ENCODE measurements at places on chromosomes 11 and 22. TPM values are rescaled to one million over a fixed set of nuclear protein-coding genes. Genes with fewer than 3 reads are reported as not detected.

- DNase-seq = no peak
These were observed 33.9 kb downstream of the TST start for GRCh38 chr22:36985211-36985889.

THAP7 gene
- total RNA-seq = 27.0 TPM

HYOU1 gene
- total RNA-seq = 168 TPM

FZD4 gene
- total RNA-seq = 14.5 TPM

GRCh38 chr22:44721213-44721612 lies 19.2 kb downstream of the PRR5 start:
- DNase-seq = no peak

CASP5 gene
- not detected for total RNA-seq

SPTBN2 gene
- total RNA-seq = 12.9 TPM

- DNase-seq = peak; percentile 75
These were observed 69.8 kb upstream of the KCNQ1OT1 start for GRCh38 chr11:2769409-2770095.

DNA sequence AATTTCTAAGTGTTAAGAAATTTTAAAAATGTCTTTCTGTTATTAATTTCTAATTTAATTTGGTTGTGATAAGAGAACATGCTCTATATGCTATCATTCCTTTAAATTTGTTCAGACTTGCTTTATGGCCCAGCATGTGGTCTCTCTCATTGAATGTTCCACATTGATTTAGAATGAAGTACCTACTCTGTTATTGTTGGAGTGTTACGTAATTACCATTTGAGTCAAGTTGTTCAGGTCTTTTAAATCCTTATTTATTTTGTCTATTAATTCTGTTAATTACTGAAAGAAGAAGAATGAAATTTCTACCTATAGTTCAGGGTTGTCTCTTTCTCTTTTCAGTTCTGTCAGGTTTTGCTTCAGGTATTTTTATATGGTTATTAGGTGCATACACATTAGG lies 57.0 kb downstream of the PRMT3 start:
- no peak for DNase-seq

TTC12 gene
- 12.6 TPM for total RNA-seq

DNA sequence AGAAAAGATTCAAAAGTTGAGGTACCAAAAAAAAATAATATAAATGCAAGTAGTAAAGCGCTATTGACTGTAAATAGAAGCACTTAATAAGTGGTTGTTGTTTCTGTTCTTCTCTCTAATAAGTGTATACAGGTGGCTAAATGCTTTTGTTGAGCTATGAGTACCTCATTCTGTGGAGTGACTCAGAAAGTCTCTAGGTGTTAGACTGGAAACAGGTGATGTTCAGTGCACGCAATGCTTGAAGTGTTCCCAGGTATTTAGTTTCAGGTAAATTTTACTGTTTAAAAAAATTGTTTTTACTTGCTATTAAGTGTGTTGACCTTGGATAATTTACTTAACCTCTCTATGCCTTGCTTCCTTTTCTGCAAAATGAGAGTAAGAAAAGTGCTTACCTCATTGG lies 24.2 kb downstream of the POU2AF3 start:
- DNase-seq = no peak

KDM4E gene
- not detected for total RNA-seq

PHETA2 gene
- total RNA-seq = not detected

OR52I2 gene
- not detected for total RNA-seq

DNA sequence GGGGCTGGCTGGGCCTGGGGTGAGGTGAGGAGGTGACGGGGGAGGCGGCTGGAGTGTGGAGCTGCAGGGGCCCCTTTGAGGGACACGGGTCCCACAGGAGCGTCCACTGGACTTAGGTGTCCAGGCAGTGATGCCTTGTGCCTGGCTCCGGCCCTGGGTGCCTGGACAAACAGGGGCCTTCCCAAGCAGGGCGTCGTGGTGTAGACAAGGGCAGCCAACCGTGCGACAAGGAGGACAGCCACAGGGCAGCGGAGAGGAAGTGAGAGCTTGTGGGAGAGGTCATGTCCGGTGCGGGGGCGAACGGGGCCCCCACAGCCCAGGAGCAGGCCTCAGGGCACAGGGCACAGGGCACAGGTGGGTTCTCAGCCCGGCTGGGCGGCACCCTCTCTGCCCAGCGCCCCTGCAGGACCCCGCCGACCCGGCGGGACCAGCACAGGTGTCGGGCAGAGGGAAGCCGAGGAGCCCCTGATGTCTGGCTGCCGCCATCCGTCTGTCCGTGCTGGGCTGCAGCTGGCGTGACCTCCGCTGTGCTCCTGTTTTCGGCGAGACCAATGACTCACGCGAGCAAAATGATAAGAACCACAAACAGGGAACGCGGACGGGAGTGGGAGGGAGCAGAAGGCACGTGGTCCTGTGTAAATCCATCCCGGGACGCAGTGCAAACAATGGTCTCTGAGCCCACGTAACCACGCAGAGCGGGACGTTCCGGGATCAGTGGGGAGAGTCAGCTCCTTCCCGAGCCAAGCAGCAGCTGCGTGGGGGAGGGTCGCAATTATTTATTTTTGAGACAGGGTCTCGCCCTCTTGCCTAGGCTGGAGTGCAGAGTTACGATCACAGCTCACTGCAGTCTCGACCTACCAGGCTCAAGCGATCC lies 49.1 kb upstream of the A4GALT start:
- DNase-seq = no peak

CD3G gene
- not detected for total RNA-seq

DNA sequence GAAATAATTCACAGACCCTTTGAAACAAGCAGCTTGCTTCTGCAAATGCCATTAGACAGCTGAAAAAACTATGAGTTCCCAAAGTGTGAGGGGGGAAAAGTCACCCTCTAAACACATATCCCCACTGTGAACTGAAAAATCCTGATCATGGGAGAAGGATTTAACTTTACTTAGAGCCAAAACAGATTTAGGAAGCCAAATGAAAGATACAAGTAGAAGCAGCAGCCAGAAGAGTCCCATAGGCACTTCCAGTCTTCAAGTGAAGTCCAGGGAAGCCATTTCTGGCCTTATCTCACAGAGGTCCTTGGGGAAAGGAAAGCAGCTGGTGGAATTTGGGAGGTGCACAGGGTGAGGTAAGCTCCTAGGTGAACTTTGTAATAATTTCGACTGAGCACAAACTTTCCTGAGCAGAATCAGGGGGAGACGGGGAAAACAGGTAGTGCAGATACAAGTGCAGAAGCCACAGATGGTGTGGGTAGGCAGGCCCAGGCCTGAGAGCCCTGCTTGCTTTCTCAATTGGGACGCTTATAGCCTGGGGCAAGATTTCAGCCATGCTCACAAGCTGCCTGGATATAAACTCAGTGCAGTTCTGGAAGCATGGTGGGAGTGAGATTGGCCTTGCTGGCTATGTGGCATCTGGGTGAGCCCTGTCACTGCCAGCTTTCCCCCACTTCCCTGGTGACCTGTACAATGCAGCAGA lies 44.8 kb downstream of the GAS2 start:
- no peak for DNase-seq

DNA sequence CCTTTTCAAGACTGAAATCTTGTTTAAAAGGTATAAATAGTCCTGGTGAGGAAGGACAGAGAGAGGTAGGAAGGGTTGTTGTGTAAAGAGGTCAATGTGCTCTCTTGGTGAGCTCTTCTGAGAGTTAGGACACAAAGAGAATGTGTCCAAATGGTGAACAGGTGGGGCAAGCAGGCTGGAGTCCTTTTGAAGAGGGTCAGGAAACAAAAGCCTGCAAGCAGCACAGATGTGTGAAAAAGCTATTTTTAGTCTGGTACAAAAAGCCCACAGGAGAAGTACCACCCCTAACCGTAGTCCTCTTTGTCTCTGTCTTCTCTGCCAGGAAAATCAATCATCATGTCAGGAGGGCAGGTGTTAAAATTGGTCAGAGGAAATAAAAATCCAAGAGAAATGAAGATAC lies 54.4 kb upstream of the SYN3 start:
- no peak for DNase-seq

ALDH3B1 gene
- 4.7 TPM for total RNA-seq

- no peak for DNase-seq
These were observed 106.0 kb upstream of the ISX start for GRCh38 chr22:34960005-34960404.

RIBC2 gene
- 0.56 TPM for total RNA-seq

DNA sequence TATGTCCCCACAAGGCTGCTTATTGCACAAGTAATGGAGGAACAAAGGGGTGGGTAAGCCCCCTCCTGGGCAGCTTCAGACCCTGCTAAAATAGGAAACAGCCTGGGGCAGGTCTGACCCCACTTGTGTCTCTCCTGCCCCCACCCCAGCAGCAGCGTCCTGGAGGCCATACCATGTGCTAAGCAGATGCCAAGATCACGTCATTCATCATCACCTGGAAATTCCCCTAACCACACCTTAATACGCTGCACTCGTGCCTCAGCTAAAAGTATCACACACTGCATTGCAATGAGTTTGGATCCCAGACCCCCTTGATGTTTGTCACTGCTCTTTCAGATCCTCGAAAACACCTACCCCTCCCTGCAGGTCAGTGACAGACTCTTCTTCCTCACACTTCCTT lies 27.8 kb upstream of the GGTLC2 start:
- no peak for DNase-seq

ART5 gene
- 0.38 TPM for total RNA-seq

- DNase-seq = no peak
These were observed 403.4 kb upstream of the B3GAT1 start for GRCh38 chr11:134815404-134815803.

- DNase-seq = no peak
These were observed 1.9 kb upstream of the NECTIN1 start for GRCh38 chr11:119730789-119731386.

GRCh38 chr11:64765291-64765850 lies 5.6 kb upstream of the PYGM start:
- DNase-seq = no peak

DNA sequence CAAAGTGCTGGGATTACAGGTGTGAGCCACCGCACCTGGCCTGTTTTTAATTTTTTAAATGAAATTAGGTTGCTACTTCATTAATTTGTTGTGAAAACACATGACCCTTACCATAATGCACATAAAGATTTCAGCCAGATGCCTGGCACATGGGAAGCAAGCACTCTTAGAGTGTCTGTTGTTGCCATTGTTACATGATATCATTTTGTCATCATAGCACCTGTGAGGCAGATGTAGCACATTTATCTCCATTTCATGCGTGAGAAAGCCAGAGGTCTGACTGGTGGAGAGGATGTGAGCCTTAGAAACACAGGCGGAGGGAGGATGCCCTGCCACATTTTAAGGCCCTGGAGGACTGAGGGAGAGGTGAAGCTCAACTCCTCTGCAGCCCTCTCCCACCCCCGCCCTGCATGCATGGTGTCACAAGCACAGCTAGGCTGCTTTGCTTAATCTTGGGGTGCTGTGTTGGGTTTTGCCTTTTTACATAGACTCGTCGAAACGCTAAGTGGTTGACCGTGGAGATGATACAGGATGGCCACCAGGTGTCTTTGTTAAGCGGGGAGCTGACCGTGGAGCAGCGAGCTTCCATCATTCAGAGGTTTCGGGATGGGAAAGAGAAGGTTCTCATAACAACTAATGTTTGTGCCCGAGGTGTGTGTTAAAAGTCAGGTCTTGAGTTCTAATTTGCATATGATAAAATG lies 14.0 kb downstream of the DDX25 start:
- no peak for DNase-seq

HBD gene
- total RNA-seq = not detected

PGA5 gene
- not detected for total RNA-seq

DNA sequence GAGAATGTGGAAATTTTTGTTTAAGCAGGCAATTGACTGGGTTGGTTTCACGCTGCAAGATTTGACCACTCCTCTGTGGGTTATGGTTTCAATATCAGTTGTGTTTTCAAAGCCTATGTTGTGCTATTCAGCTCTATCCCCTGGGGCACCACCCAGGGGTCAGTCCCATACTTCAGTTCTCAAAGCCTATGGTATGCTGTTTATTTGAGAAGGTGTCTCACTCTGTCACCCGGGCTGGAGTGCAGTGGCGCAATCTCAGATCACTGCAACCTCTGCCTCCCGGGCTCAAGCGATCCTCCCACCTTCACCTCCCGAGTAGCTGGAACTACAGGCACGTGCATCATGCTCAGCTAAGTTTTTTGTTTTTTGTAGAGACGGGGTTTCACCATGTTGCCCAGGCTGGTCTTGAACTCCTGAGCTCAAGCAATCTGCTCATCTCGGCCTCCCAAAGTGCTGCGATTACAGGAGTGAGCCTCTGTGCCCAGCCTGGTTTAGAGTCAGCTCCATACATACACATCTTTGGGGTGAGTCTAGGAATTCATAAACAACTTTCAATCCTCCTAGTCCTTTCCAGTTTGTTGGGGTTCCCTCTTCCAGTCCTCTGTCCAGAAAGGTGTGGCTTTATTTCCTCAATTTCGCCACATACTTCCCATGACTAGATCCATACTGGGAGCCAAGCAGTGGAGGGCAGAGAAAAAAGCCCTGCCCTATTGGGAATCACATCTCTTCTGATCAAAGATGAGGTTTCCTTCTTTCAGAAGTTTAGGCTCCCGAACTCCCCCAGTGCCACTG lies 35.0 kb upstream of the MAPK1 start:
- DNase-seq = no peak

GRCh38 chr22:44412136-44412731 lies 85.8 kb downstream of the RTL6 start:
- DNase-seq = no peak

DNA sequence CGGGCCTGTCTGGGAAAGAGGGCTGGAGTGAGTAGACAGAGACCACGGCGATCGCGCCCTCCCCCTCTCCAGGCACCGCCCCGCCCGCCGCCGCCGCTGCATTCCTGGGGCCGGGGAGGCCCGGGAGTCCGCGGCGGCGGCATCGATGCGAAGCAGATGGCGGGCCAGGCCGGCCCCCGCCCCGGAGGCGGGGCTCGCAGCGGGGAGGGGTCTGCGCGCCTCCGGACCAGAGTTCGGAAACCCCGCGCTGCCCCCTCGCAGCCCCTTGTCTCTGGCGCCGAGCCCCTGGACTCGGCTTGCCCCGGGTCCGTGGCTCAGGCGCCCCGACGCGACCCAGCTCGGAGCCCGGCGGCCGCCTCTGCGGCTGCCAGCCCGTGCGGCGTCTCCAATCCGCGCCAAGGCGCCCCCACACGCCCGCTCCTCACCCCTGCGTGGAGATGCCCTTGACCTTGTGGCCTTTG lies 1.3 kb downstream of the SCARF2 start:
- no peak for DNase-seq

SLC22A9 gene
- total RNA-seq = not detected

- DNase-seq = no peak
These were observed 3.0 kb upstream of the SLC43A3 start for GRCh38 chr11:57429946-57430345.

GRCh38 chr22:37172266-37173245 lies 15.5 kb downstream of the C1QTNF6 start:
- DNase-seq = no peak

ADORA2A gene
- total RNA-seq = 3.5 TPM

DNA sequence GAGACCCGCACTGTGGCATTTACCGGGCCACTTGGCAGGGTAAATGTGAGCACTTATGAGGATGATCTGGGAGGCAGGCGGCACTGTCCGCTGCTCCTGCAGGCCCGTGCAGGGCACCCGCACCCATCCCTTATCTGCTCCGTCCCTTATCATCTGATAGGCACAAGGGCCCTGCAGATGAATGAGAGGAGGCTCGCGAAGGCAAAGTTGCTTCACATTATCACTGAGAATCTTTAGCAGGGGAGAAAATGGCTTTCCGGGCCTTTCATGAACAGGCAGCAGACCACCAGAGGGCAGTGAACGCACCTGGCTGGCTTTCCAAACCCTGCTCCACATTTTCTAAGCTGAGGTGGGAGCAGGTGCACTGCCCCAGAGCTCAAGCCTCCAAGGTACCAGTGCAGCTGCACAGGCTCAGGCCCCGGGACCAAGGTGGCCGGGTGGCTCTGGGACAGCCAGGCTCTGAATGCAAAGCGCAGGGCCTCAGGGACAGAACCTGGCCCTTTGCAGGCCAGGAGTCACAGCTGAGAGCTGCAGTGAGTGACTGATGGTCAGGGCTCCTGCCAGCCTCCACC lies 165.6 kb downstream of the SHANK2 start:
- DNase-seq = no peak

SUSD2 gene
- 4.2 TPM for total RNA-seq
